Neural progenitor cell (in vitro differentiated cells): ENCODE measurements at places on chromosomes 2 and 18.

GRCh38 chr2:197777823-197778407 is 7.2 kb downstream of the BOLL start:
- no peaks in the 10 kb centered on the region for H3K36me3 ChIP-seq
- H3K4me3 ChIP-seq: no peak overlapping the region
- no peaks in the 10 kb centered on the region for H3K4me1 ChIP-seq
- no peak overlapping the region for H3K27ac ChIP-seq
- DNase-seq: no peak

- H3K4me3 ChIP-seq: no peak overlapping the region
- no peaks in the 10 kb centered on the region for H3K27me3 ChIP-seq
- no peak for DNase-seq
- H3K27ac ChIP-seq: no peak overlapping the region
Observed at GRCh38 chr2:142769761-142770160, 107.7 kb upstream of the KYNU start.

DNA sequence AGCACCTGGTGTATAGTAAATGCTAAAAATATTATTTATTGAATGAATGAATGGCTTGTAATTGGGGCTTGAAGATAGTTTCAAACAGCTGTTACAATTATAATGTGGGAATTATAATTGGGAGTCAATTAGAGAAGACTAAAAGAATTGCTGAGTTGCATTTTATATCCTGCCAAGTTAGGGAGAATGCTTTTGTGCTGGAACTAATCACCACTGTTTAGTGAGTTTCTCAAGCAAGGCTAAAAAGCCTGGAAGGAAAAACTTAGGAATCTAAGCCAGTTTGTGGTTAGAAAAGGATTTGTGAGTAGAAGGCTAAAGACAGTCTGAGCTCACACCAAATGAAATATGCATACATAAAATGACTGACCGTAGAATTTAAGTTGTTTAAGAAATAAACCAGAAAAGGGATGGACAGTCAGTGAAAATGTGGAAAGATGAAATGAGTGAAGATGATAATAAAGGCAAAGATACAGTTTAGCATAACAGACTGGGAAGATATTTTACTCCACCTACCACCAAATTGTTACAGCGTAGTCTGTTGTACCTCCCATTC is 647.7 kb upstream of the FSHR start:
- H3K36me3 ChIP-seq: no peaks in the 10 kb centered on the region
- DNase-seq: no peak
- no peak overlapping the region for H3K4me3 ChIP-seq
- H3K4me1 ChIP-seq: no peaks in the 10 kb centered on the region

DNA sequence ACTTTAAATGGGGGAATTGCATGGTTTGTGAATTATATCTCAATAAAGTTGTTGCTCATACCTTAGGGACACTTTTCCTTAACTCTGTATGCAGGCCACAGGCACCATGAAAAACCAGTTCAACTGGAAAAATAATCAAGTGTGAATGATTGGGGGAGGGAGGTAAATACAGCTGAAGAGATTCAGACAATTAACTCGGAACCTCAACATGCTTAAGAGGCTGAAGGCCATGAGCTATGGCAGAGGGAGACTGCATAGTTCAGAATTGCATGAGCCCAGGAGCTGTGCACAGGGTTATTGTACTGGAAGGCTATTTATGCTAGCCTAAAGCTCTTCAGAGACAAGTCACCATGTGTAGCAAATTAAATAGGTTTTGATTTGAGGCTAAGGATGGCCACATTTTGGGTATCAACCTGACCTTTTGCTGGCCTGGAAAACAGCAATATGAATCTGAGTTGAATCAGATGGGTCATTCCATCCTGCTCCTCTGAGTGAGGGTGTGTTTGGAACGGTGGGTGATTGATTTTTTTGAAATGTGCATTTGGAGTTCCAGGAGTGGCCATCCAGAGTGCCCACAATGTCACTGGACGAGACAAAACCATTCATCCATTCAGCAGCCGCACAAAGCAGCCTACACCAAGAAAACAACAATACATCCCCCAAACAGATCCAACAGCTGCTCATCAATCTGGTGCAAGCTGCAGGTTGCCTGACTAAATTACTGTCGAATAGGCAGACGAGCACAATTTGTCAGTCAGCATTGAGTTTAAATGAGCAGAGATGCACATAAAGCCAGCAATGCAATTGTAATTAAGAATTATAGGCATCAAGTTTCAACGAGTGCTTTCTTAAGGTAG is 42.5 kb downstream of the HRH4 start:
- H3K36me3 ChIP-seq: no peaks in the 10 kb centered on the region
- H3K27ac ChIP-seq: no peak overlapping the region
- H3K4me3 ChIP-seq: no peak overlapping the region

GRCh38 chr18:60149316-60149715 is 223.3 kb downstream of the MC4R start:
- H3K36me3 ChIP-seq: no peaks in the 10 kb centered on the region
- no peak overlapping the region for H3K4me3 ChIP-seq
- H3K27ac ChIP-seq: no peak overlapping the region
- no peaks in the 10 kb centered on the region for H3K4me1 ChIP-seq
- no peaks in the 10 kb centered on the region for H3K27me3 ChIP-seq

DNA sequence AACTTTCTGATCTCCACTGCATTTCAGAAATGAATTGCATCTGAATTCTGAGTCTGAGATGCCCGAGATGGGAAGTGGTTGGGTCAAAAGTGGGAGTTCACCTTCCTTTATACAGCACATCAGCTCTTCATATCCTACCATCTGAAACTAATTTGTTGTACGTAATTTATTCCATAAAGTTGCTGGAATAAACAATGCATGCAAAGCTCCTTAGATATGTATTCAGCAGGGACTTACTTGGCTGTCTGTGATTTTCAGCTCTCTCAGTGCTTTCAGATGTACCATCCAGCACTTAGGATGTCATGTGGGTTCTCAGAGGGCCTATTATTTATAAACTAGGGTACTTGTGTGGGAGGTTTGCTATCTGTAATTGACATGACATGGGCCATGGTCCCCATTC is 46.9 kb upstream of the EFEMP1 start:
- DNase-seq: no peak
- no peaks in the 10 kb centered on the region for H3K27me3 ChIP-seq
- peaks cover 4% of the 10 kb centered on the region for H3K4me1 ChIP-seq
- H3K4me3 ChIP-seq: no peak overlapping the region
- no peaks in the 10 kb centered on the region for H3K36me3 ChIP-seq

DNA sequence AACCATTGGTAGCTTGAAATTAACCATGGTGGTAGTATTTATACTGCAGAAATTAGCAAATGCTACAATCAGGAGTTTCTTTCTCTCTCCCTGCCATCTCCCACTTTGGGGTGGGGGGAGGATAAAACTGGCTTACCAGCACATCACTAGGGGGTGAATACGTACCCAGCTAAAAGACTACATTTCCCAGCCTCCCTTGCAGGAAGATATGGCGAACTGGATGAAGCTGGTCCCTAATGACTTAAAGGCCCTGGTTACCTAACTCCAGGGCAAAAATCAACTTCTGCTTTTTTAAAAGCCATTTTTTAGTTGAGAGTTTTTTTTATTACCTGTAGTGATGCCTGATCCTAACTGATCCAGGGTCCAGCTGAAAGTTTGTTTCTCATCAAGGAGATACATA is 70.3 kb upstream of the RAB12 start:
- no peaks in the 10 kb centered on the region for H3K36me3 ChIP-seq
- H3K4me1 ChIP-seq: no peaks in the 10 kb centered on the region
- DNase-seq: no peak

DNA sequence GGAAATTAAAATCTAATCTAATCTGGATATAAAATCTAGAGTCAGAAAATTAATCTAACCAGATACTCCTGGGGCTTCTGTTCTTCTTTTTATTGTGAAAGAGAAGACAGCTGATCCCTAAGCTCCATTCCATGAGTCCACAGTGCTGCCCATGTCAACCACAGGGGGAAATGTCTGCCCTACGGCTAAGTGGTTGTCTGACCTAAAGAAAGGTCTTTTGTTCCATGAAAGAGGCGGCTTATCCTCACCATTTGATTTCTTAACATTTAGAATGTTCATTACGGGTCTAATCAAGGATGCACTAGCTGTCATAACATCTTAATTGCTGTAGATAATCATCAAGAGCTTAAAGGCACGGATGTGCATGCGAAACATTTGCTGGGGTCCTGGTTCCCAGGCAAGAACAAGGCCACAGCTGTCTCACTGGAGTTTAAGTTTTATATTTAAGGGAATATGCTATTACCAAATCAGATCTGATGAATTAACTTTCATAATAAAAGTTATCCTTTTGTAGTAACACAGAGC is 162.6 kb downstream of the PAX3 start:
- no peak overlapping the region for H3K4me3 ChIP-seq
- peak; percentile 23 for DNase-seq
- no peaks in the 10 kb centered on the region for H3K27me3 ChIP-seq
- H3K27ac ChIP-seq: no peak overlapping the region
